ENCODE measurements at places on chromosomes 5 and 9.

GRCh38 chr5:5649641-5650040 is 227.2 kb downstream of the ICE1 start:
- no peak for DNase-seq

DNA sequence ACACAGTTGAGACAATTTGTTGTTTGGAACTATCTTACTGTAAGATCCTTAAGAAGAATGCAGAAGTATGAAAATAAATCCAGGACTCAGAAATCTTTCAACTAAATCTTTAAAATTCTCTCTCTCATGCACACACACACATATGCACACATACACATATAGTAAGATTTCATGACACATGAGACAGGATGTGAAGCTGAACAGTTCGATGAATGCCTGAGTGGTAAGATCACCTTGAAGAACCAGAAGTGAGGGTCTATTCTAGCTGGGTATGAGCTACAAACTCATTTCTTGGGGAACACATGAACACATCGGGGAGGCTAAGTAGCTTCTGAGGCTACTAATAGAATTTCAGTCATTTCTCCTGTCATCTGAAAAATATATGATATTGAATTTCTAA is 153.6 kb downstream of the TMC1 start:
- DNase-seq: no peak

DNA sequence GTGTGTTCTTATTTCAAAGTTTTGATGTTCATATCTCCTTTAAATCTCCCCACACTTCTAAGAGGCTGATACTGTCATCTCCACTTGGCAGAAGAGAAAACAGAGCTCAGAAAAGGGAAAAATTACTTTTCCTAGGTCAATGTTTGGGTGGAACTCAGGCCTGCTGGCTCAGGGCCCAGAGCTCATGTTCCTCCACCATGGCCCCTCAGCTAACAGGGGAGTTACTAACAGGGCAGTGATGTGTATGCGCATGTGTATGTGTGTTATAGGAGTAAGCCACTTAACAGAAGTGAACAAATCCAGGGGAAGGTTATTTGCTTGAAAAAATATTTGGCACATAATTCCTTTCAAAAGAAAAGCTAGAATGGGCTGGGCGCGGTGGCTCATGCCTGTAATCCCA is 2.5 kb downstream of the C1QTNF2 start:
- no peak for DNase-seq

DNA sequence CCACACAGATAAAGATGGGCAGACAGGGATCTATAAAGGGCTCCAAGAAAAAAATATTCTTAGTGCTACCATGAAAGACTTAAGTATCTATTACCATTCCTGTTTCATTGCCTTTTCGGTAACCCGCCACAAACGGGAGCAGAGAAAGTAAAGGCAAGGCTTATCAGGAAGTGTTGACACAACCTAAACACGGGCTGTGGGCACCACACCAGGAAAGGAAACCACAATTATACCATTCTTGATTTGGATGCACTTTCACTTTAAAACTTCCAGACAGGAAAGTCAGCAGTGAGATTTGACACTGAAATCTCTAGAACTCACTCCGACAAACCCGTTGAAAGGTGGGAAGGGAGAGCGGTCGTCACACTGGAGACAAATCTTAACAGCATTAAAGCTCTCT is 6.5 kb downstream of the TLE1 start:
- DNase-seq: no peak

DNA sequence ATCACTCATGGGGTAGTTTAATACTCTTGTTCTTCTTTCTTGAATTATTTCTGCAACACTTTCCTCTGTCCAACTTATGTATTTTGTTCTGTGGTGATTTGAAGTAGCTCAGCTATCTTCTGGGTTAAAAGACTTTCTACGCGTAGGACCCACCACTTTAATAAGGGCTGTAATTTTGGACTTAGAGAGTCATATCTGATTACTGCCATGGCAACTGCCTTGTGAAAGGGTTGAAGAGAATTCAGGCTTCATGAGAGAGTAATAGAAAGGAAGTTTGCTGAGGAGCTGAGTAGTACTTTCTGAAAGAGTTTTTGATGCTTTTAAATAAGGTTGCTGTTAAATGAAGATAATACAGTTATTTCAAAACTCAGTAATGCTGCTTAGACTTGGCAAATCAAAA is 89.5 kb downstream of the TLE4 start:
- no peak for DNase-seq

DNA sequence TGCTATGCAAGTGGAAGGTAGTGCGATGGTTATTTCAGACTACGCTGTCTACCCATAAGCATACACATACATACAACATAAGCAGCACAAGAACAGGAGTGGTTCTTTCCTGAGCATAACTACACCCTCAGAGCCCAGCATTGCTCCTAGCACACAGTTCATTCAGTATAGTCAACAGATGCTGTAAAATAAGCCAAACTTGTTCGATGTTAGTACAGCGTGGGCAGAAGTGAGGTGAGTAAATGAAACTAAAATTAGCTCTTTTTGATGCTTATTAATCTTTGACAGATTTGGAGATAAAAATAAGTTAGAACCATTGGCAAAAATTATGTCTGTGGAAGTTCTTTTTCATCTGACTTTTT is 47.8 kb downstream of the S1PR3 start:
- DNase-seq: no peak

GRCh38 chr5:143222287-143223231 is 180.9 kb downstream of the NR3C1 start:
- DNase-seq: no peak

DNA sequence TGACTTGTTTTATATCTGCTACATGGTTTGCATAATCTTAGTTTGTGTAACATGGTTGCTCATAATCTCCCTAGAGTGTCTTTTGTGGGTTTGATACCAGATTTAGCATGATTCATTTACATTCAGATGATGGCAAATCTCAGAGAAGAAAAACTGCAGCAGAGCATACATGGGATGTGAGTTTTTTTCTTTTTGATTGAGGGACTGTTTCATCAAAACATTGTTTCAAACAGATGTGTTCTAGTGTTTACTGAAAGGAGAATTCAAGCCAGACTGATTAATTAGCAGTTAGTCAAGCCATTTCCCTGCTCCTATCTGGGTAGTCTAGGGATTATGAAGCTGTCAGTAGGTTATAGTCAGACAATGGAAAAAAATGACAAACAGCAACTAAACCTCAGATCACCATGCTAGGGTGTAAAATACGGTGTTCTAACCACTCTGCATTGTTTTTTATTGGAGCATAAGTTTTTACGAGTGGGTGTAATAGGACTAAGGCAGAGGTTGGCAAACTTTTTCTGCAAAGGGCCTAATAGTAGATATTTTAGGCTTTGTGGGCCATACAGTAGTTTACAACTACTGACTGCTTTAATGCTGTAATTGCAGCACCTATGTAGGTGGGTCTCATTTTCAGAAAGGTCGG is 10.5 kb upstream of the GDNF start:
- DNase-seq: no peak
